ENCODE measurements at places on chromosomes 16 and 17. TPM values are rescaled to one million over a fixed set of nuclear protein-coding genes. Genes with fewer than 3 reads are reported as not detected.

Gene CCL22
- polyA plus RNA-seq = 0.39 TPM

Gene SYCE1L
- 4.3 TPM for polyA plus RNA-seq

Gene HAS3
- polyA plus RNA-seq = 136 TPM

Gene SMG1
- polyA plus RNA-seq = 58.2 TPM

Gene MYH10
- polyA plus RNA-seq = 176 TPM

Gene ARL5C
- polyA plus RNA-seq = 0.51 TPM

Gene TPSG1
- not detected for polyA plus RNA-seq

Gene C16orf74
- polyA plus RNA-seq = 21.9 TPM

Gene CDK5RAP3
- polyA plus RNA-seq = 152 TPM

Gene DLX3
- 1.4 TPM for polyA plus RNA-seq

Gene CPNE2
- 57.6 TPM for polyA plus RNA-seq

Gene VPS35L
- 53.9 TPM for polyA plus RNA-seq

GRCh38 chr17:50916708-50917417 is 50.7 kb upstream of the TOB1 start:
- DNase-seq = no peak

GRCh38 chr17:14123619-14124278 is 54.4 kb downstream of the COX10 start:
- peak; percentile 19 for DNase-seq

DNA sequence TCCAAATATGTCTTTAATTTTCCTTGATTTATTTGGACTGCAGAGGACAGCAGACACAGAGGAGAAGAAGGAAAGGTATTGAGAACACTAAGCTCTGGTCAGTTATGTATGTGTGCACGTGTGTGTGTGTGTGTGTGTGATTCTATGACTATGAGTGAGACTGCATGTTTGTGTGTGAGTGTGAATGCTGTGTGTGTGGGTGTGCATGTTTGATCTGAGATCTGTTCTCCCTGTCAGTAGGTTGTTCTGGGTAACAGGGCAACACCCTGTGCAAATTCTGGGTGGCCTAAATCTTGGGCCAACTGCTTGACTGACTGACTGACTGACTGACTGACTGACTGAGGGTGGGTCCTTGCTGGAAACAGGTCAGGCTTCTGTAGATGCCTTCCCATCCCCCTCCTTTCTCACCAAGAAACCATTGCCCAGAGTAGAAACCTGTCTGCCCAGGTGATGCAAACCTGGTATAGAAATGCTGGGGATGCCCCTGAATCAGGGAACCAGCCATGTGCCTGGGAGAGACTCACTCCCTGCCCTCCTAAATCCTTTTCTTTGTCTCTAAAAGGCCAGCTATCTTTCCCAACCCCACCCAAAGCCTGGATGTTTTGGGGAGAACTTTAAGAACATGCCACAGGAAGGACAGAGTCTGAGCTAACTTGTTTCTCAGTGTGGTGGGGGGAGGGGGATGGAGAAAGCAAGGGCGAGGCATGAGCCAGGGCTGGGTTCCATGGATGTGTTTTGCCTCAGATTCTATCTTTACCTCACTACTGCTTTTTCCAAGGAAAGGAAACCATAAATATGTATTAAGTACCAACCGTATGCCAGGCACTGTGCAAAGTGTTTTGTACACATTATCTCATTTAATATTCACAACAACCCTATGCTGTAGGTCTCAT is 4.5 kb upstream of the NR1D1 start:
- no peak for DNase-seq

GRCh38 chr16:1785846-1786170 is 3.0 kb downstream of the NUBP2 start:
- no peak for DNase-seq

GRCh38 chr17:68417317-68417716 is 40.0 kb downstream of the WIPI1 start:
- no peak for DNase-seq

- no peak for DNase-seq
Measured at GRCh38 chr17:82217530-82218204, 5.0 kb upstream of the CCDC57 start.

DNA sequence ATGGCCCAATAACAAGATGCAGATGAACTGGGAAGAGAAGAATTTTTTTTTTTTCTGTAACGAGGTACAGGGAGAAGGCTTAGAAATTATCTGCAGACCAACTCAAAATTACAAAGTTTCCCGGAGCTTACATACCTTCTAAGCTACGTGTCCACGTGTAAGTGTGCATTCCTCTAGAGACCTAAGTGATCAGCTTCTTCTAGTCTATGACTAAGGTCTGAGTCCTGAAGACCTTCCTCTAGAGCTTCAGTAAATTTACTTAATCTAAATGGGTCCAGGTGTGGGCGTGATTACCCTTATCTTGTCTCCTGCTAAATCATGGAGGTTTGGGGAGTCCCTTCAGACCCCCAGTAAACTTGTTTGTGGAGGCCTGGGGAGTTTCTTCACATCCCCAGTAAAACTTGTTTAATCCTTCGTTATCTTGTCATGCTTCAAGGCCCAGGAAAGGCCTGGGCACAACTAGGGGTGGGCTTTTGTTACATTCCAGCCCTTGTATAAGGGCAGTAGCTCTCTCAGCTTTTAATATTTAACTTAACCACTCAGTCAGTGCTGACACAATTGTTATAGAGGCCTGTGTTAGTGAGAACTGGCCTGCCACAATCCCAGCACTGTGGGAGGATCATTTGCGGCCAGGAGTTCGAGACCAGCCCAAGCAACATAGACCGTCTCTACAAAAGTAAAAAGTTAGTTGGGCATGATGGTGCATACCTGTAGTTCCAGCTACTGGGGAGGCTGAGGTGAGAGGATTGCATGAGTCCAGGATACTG is 342.3 kb downstream of the SNX29 start:
- DNase-seq = no peak

DNA sequence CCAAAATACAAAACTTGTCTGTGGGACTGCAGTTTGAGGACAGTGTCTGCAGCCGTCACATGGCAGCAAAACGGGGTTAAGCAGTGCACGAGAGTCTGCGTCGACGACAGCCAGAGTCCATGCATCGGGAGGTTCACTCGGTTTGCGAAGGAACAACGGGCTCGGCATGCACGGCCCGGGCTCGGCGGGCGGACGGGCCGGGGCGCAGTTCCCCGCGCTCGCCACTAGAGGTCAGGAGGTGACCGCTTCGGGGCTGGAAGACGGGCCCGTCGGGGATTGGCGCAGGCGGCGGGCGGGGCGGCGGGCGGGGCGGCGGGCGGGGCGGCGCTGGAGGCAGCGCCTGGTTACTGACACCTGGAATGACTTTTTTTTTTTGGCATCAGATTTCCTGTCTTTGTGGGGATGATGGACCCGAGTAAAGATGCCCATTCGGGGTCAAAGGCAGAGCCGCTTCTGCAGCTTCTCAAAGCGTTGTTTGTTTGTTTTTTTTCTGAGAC is 6.5 kb downstream of the SCGB1C2 start:
- peak; percentile 49 for DNase-seq

- DNase-seq = no peak
Measured at GRCh38 chr16:72530434-72530833, 358.5 kb upstream of the PMFBP1 start.

DNA sequence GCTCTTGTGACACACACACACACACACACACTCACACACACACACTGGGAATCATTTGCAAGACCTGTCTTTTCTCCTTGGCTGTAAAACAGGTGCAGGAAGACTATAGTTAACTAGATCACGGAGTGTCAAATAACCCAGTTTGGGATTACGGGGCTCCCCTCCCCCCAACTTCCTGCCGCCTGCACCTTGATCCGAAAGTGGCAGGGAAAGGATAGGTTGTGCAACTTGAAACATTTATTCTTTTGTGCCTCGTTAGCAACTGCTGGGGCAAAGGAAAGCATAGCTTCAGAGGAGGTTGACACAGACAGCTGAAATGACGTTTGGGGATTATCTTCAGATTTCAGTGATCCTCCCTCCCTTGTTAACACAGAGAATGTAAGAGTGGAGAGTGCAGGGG is 149.5 kb downstream of the NTN1 start:
- DNase-seq = no peak

DNA sequence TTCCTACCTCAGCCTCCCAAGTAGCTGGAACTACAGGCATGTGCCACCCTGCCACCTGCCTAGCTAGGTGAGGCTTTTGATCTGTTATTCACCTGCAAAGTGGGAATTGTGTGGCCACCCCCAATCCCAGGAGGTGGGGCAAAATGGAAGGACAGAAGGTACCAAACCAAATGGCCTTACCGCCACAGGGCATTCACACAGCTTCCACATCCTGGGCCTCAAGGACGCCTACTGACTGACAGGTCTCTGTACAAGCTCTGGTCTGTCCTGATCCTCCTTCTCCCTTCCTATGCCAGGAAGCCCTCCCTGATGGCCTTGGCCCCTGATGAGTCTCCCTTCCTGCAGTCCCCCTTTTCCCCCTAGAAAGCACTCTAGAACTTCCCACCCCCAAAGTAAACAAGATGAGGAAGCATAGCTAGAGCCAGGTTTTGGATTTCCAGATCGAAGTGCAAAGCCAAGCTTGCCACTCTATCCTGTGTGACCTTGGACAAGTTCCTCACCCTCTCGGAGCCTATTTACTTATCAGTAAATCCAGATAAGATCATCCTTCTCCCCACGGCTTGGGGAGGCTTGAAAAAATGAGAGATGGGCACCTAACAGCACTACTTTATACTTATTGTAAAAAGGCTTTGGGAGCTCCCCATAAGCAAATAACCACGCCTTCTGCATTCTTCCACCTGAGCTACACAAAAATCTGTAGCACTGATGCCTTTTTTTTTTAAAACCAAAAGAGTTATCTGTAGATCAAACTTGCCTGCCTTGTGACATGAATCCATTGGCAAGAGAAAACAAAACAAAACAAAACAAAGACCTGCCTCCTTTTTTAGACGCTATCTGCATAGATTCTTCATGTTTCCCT is 4.5 kb downstream of the PLLP start:
- DNase-seq = no peak

GRCh38 chr17:77445760-77446532 is 305.2 kb downstream of the SEC14L1 start:
- DNase-seq = no peak

DNA sequence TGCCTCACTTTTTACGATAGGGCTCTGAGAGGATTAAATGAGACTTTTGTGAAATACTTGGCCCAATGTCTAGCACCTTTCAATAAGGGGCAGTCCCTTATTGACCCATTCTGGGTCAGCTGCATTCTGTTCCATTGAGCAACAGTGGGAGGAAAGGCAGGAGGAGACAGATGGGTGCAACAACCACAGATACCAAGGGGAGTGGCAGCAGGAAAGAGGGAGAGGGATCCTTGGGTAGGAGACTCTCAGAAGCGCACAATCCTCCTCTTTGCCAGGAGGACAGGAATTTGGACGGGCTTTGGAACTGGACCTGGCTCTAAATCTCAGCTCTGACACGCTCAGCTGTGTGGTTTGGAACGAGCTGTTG is 3.5 kb downstream of the PIPOX start:
- no peak for DNase-seq

GRCh38 chr16:82046541-82046940 is 11.5 kb downstream of the HSD17B2 start:
- no peak for DNase-seq

DNA sequence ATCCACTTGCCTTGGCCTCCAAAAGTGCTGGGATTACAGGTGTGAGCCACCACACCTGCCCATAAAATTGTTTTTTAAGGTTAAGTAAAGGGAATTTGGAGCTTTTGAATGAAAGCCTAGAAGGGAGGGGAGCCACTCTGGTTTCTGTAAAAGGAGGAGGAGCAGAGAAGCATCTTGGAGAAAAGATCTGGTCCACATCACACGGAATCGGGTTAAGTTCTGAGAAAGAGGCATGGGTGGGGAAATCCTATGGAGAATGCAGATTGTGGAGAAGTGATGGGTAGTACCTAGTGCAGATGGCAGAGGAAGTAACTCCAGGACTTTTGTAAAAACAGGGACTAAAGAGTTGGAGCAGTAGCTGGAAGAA is 18.3 kb upstream of the CEP112 start:
- no peak for DNase-seq

- no peak for DNase-seq
Measured at GRCh38 chr16:17469011-17469740, 1.6 kb downstream of the XYLT1 start.

DNA sequence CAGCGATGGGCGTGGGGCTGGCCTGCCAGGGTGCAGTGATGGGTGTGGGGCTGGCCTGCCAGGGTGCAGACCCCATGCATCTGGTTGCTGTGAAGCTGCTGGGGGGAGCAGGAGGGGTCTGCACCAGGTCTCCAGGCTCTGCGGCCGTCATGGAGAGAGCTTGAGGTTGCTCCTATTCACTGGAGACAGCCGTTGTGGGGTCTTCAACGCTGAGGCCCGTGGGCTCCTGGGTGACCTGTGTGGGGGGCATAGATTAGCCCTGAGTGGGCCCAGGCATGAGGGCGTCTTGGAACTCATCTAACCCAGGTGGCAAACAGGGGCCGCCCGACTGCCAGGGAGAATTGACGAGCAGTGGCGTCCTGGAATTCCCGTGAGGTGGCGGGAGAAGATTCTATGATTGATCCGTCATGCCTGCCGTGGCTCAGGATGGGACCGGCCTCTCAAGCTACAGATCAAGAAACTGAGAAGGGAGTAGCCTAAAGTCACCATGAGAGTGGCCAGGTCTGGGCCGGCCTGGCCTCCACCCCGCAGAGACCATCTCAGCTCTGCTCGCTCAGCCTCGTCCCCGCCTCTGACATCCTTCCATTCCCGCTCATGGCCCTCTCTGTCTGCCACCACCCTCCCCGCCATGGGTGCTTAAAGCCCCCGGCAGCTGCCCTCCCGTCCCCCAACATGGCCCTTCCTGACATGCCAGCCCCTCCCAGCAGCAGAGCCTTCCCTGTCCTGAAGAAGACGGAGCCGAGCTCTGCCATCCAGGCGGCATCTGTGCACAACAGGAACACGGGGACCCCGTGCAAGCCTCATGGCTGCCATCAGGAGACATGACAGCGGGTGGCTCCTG is 50.7 kb upstream of the ACSF3 start:
- no peak for DNase-seq

- no peak for DNase-seq
Measured at GRCh38 chr16:88072571-88073001, 121.4 kb downstream of the BANP start.

GRCh38 chr16:64910356-64910755 is 211.5 kb downstream of the CDH11 start:
- DNase-seq = peak; percentile 55

- no peak for DNase-seq
Measured at GRCh38 chr16:82341146-82341669, 171.2 kb upstream of the MPHOSPH6 start.

DNA sequence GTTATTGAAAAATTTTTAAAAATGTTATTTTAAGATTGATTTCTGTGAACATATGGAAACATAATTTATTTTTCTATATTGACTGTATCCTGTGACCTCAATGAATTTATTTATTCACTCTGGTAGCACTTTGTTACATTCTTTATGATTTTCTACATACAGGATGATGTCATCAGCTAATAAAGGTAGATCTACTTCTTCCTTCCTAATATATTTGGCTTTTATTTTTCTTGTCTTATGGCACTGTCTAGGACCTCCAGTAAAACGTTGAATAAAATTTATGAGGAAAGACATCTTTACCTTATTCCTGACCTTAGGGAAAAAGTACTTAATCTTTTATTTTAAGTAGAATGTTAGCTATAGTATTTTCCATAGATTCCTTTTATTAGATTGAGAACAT is 78.8 kb upstream of the MAF start:
- DNase-seq = no peak

Data from right lung (tissue), 10 donors.